ENCODE measurements at places on chromosomes 6 and 20.

DNA sequence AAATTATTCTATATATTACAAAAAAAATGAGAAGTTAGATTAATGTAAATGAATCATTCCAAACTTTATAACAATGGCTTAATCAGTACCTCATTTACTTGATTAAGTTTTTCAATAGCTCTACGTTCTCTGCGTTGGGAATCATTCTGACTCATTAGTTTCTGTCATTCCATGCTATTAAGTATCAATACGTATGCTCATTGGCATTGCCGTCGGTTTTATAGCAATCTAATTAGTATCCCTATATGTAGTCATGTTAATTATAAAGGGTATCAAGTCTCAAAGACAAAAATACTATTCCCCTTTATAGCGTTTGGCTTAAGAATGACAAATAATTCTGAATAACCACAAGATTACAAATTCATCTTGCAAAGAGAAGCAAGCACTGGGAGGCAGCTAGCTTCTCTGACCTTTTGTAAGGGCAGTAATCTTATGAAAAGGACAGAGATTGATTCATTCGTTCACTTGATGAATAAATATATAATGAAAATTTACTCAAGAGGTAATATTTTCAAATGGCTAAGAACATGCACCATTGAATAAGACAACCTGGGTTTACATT, 41.8 kb downstream of the OLIG3 start:
- no peak for DNase-seq

DNA sequence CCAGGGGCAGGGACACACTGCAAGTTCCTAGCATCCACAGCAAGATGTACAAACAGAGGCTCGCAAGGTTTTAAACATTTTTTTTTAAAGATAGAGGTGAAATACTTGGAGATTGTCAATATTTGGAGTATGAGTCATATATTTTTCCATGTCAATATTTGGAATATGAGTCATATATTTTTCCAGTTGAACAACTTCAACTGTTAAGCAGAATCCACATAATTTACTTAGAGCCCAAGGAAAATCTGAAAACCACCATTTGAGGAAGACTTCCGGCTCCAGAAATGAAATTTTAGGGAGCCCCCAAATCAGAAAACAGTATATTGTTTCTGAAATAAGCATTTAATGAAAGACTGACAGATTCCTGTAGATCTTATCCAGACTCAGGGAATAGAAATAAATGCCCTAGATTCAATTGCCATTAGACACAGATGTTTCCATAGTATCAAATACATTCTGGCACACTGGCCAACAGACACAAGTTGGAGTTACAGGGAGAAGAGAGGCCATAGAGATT, 51.6 kb upstream of the FAM184A start:
- DNase-seq: peak; percentile 28

GRCh38 chr6:11368760-11369159, 136.3 kb upstream of the NEDD9 start:
- DNase-seq: no peak

- no peak for DNase-seq
These were observed 198.5 kb upstream of the BTBD3 start for GRCh38 chr20:11719153-11719552.

DNA sequence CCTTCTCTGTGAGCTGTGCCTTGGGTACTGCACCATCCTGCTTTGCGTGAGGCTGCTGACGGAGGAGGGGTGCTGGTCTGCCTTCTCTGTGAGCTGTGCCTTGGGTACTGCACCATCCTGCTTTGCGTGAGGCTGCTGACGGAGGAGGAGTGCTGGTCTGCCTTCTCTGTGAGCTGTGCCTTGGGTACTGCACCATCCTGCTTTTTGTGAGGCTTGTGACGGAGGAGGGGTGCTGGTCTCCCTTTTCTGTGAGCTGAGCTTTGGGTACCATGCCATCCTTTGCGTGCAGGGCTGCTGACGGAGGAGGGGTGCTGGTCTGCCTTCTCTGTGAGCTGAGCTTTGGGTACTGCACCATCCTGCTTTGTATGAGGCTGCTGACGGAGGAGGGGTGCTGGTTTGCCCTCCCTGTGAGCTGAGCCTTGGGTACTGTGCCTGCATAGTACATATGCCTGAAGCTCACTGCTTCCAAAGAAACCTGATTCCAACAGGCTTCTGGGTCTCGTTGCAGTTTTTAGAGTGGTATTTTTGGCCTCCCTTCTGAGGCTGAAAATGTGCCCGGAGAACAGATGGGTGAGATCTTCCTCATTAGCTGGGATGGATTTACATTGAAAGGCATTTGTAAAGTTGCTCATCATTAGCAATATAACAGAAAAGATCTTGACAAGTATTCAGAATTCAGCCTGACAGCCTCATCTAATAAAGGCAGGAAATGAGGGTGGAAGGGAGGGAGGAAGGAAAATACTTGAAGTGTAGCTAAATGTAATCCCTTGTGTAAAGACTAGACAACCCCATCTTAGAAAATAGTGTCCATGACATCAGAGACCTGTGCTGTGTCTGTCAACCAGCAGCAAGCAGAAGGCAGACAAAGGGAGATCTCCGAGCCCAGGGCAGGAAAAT, 46.8 kb upstream of the UNC93A start:
- DNase-seq: no peak

Data from AG08396 (cell line).